Right lobe of liver (tissue), 6 donors: ENCODE measurements at places on chromosomes 2 and 18.

DNA sequence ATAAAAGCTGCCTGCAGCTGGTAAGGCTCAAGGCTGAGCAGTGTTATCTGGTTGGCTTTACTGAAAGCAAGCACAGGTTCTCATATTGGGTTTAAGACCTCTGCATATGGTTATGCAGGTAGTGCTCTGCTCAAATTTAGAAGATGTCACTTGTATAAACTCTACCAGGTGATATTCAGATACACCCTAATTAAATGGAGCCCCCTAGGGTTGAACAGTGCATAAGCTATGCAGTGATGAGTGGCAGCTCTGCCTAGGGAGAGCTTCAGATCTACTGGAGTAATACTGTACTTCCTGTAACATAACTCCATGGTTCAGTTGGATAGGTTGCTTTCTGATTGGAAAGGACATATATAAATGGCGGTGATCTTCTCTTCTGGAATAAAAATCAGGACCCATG lies 222.7 kb downstream of the CYRIA start:
- DNase-seq = no peak

DNA sequence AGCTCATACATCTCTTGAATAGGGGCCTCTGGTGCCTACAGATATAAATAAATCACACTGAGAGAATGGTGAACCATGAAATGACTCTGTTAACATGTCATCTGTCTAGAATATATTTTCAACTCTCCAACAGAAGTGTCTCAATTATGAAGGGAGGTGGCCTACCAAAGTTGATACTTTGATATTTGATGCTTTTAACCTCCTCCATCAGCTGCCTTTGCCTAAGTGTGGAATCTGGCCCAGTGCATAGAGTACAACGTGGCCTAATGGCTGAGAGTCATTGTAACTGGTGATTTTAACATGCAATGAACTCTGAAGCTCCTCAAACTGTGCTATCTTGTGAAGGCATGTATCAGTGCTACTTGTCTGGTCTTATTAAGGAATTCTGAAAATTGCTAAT lies 93.4 kb downstream of the MYO3B start:
- no peak for DNase-seq

DNA sequence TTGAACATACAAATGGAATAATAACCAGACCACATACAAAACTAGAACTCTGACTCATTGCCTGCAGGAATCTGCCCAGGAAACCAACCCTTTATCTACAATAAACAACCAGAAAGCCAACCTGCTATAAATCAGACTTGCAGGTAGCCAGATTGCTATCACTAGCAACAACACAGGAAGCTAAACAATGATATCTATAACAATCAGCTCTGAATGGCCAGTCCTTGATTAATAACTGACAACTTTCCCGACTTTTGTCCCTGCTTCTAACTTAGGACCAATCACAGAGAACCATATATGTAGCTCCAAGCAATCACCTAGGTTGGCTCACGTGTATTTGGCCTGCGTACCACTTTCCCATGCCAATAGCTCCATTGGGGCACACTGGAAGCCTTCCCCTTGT lies 470.8 kb downstream of the RIT2 start:
- no peak for DNase-seq

DNA sequence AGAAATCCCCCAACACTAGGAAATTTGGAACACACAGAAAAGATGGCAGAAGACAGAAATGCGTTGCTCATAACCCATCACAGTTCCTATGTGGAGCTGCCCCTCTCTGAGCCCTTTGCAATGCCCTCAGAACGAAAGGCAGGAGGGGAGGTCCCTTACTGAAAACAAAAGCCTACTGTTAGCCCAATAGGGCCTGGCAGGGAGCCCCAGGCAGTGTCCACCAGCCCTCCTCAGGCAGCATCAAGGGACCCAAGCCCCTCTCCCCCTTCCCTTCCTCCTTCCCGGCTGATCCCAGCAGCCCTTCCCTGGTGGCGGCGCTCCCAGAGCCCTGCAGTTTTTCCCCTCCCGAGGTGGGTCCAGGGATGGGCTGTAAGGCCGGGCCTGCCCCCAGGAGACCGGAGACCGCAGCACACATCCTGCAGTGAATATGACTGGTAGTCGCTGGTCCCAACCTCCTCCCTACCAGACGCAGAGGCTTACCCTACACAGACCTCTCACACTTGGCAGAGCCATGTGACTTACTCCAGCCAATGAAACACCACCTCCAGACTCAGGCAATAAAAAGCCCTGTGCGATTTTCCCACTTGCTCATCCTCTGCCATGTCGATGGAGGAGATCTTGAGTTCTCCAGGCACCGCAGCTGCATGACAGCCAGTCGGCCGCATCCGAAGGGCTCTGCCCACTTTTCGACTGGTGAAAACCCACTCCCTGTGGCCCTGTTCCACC lies 19.4 kb upstream of the DUSP2 start:
- no peak for DNase-seq

- DNase-seq = no peak
Measured at GRCh38 chr2:29618024-29618423, 303.4 kb downstream of the ALK start.

- no peak for DNase-seq
Measured at GRCh38 chr2:69253611-69254301, 133.3 kb downstream of the GFPT1 start.

DNA sequence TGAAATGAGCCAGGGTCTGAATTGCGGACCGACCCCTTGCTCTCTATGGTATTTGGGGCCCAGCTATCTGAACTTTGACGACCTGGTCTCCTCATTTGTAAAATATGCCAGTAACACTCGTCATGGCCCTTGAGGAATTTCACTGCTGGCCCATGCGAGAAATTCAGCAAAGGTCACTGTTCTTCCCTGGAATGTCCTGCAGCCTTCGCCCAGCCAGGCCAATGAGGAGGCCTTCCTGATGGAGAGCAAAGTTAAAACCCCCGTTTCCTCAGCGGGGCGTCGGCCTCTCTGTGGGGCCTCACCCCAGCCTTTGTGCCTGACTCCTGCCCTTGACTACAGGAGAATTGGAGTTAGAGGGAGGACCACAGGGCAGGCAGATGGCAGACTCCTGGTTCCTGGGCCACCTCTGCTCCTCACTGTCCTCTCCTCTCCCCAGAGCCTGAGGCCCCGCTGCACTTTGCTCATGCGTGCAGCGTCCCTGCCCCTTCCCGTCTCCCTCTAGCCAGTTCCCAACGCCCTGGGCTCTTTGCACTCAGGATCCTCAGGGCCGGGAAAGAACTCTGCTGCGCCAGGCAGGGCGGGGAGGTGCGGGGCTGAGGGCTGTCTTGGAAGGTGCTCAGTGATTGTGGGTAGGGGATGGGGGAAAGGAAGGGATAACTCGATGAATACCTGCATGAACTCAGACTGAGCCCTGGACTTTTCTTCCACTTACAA lies 257.0 kb upstream of the RAB6C start:
- DNase-seq = no peak

DNA sequence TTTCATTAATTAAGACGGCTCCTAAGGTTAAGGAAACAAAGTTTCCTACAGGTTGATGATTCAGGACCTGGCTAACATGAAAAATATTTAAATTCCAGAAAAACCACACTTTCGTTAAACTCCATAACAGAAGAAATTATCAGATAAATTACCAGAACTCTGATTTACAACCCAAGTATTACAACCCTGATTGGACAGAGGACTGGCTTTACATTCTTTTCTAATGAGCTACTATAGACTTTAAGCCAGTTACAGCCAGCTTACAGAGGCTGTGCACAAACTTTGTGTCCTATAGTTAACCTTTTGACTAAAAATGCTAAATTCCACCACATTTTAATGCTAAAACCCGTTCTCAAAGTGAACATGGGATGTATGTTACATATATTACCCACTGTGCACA lies 458.6 kb downstream of the KCNJ3 start:
- DNase-seq = no peak

DNA sequence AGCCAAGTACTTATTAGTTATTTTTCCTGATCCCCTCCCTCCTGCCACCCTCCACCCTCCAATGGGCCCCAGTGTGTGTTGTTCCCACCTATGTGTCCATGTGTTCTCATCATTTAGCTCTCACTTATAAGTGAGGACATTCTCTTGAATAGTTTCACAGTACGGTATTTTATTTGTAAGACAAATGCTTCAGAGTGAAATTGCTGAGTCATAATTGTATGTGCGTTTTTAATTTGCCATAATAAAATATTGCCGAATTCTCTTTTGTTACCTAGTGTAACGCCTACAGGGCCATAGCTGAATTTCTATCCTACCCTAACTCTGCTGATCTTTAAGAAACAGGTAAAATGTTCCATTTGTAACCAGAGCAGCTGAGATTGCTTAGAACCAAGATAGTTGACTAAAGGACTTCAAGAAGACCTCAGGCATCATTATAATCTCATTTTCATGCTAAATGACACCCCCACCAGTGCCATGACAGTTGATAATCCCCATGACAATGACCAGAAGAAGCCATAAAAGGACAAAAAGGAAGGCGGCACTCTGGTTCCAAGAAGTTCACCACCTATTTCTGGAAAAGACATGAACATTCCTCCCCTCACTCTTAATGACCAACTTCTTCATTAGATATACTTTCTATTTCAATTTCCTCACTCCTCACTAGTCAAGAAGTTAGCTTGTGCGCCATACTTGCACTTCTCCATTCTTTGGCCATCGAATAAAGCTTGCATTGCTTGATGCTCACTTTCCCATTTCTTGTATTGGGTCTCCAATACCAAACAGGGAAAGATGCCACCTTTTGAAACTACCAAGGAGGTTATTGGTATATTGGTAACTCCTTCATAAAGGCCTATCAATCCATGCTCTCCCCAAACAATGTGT lies 18.4 kb downstream of the SCN9A start:
- DNase-seq = no peak

DNA sequence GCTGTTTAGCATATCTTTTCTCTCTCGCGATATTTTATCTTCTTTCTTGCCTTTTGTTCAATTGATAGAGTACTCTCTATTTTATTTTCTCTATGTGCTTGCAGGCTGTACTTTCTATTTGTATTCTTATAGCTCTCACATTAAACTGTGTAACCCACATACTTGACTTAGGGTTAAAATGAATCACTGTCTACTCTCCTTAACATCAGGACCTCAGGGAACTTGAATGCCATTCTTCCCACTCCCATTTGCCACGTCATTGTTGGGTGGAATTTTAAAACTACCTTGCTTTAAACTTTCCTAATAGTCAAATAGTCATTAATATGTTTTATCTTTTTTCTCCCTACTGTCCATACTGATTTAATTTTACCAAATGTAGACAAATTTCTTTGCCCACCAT lies 269.7 kb downstream of the ALPK2 start:
- no peak for DNase-seq

DNA sequence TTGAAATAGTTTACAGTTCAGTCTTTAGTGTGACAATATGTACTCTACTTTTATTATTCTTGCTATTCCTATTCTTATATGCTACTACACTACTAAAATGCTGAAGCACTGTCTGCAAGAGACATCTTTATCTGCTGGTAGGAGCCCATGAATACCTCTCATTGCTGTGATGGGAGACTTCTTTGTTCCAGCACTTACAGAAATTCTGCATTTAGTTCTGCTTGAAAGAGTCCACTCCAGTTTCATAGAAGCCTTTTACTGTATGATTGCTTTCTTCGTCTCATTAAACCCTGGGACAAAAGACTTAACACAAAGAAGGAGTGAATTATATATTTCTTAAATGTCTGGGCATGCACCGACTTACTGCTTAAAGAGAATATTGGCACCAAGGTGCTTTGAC lies 272.7 kb downstream of the CD226 start:
- DNase-seq = no peak
